ENCODE measurements at places on chromosomes 4 and X. TPM values are rescaled to one million over a fixed set of nuclear protein-coding genes. Genes with fewer than 3 reads are reported as not detected.

The SHROOM3 gene
- 14.9 TPM for total RNA-seq

DNA sequence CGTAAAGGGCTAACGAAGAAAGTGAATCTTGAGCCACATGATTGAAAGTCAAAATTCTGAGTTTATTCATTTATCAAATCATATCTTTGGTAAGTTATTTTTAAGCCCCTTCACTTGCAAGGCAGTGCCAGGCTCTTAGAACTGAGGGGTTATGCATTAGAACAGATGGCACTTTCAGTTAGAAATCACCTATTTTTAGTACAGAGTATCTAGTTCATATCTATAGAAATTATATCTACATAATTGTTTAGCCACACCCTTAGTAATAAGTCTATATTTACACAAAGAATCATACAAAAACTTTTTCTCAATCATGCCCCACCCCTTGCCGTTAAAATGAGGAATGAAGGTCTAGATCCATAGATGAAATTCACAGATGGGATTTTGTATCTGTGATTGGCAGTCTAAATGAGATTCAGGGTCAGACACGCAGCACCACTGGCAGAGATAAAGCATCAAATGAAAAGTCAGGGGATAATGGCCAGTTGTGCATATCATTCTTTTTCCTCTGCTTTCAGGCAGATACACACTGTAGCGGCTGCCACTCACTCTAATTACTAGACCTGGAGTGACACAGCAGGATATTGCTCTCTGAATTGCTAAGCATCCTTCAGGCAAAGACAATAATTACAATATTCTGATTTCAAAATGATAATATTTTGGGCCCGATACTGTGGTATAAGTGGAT is 440.5 kb downstream of the MAPK10 start:
- H3K27ac ChIP-seq = no peak overlapping the region
- no peak overlapping the region for H3K4me3 ChIP-seq
- no peak for DNase-seq
- H3K36me3 ChIP-seq = no peaks in the 10 kb centered on the region
- no peaks in the 10 kb centered on the region for H3K4me1 ChIP-seq
- H3K27me3 ChIP-seq = no peaks in the 10 kb centered on the region

- no peaks in the 10 kb centered on the region for H3K4me1 ChIP-seq
- H3K4me3 ChIP-seq = no peak overlapping the region
- no peaks in the 10 kb centered on the region for H3K27me3 ChIP-seq
- DNase-seq = no peak
Observed at GRCh38 chr4:537436-538264, 38.4 kb downstream of the TMEM271 start.

DNA sequence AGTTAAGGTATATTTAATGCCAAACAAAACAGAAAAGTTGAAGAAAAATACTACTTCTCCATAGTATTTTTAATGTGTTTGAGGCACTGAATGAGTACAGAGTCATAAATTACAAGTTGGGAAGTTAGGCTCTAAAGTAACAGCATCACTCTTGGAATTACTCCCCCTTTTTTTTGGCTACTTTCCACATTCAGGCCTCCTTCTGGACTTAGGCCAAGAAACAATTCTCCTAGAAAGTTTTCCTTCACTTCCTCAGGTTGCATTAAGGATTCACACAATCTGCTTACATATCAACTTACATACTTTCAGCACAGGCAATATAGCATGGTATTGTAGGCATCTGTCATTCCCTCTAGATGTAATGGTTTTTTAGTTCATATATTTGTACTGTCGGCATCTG is 52.1 kb downstream of the TMEM165 start:
- peak; percentile 48 for DNase-seq
- H3K4me3 ChIP-seq = no peak overlapping the region
- no peak overlapping the region for H3K27ac ChIP-seq
- H3K36me3 ChIP-seq = peaks cover 2% of the 10 kb centered on the region
- no peaks in the 10 kb centered on the region for H3K27me3 ChIP-seq

- no peak overlapping the region for H3K27ac ChIP-seq
- no peaks in the 10 kb centered on the region for H3K4me1 ChIP-seq
- H3K4me3 ChIP-seq = no peak overlapping the region
- no peaks in the 10 kb centered on the region for H3K27me3 ChIP-seq
- no peaks in the 10 kb centered on the region for H3K36me3 ChIP-seq
Observed at GRCh38 chrX:149568701-149569296, 18.5 kb downstream of the MAGEA9B start.

- no peak overlapping the region for H3K27ac ChIP-seq
- no peaks in the 10 kb centered on the region for H3K27me3 ChIP-seq
- H3K36me3 ChIP-seq = no peaks in the 10 kb centered on the region
- no peak for DNase-seq
- H3K4me1 ChIP-seq = no peaks in the 10 kb centered on the region
Observed at GRCh38 chrX:135295944-135296305, 13.4 kb upstream of the ETDC start.

DNA sequence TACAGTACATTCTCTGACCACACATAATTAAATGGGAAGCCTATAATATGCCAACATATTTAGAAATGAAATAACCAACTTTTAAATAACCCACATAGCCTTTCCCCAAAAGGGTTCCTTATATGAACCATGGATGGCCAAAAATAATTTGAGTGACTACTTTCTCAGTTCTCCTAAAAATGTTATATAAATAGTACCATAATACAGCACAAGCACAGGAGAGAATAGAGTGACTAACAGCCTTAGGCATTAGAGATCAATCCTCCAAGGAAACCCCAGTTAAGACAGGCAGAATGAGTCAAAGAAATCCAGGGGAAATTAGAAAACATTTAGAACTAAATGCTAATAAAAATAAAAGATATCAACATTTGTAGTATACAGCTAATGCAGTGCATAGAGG is 50.2 kb downstream of the ANKRD17 start:
- H3K27me3 ChIP-seq = no peaks in the 10 kb centered on the region
- peaks cover 12% of the 10 kb centered on the region for H3K4me1 ChIP-seq
- H3K27ac ChIP-seq = no peak overlapping the region
- no peaks in the 10 kb centered on the region for H3K36me3 ChIP-seq
- no peak for DNase-seq

The UGT2B11 gene
- not detected for total RNA-seq

DNA sequence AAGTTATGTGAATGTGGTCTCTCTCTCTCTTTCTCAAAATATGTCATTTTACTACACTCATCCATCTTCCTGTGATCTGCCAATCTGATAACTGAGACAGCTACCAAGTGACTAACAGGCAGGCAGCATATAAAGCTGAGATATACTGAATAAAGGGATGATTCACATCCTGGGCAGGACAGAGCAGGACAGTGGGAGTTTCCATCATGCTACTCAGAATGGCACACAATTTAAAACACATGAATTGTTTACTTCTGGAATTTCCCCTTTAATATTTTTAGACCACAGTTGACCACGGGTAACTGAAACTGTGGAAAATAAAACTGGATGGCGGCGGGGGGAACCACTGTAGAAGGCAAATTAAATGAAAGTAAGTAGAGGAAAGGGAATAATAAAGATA is 58.6 kb upstream of the DCTD start:
- H3K4me1 ChIP-seq = peaks cover 25% of the 10 kb centered on the region
- no peaks in the 10 kb centered on the region for H3K27me3 ChIP-seq
- peak overlapping the region; percentile 80 for H3K27ac ChIP-seq
- H3K36me3 ChIP-seq = no peaks in the 10 kb centered on the region

DNA sequence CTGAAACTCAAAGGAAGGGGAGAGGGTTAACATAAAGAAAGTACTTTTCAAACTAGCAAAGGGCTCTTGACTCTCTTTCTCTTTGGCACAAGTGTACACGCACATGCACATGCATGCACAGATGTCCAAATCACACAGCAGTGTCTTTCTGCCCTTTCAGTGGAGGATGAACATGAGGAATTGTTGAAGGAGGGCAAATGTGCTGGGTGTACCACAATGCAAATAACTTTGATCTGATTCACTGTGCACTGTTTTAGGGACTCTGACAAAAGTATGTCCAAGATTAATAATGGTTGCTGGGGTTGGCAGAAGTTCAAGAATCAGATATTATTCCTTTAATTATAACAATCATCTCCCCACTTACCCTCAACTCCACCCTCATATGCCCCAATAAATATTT is 93.8 kb downstream of the GPC4 start:
- H3K4me3 ChIP-seq = no peak overlapping the region
- H3K36me3 ChIP-seq = no peaks in the 10 kb centered on the region
- no peaks in the 10 kb centered on the region for H3K4me1 ChIP-seq
- DNase-seq = no peak

GRCh38 chr4:148693913-148694649 is 251.9 kb upstream of the NR3C2 start:
- no peak overlapping the region for H3K27ac ChIP-seq
- no peaks in the 10 kb centered on the region for H3K27me3 ChIP-seq
- no peak overlapping the region for H3K4me3 ChIP-seq
- no peak for DNase-seq

The MAGEC2 gene
- not detected for total RNA-seq

The TXK gene
- 0.97 TPM for total RNA-seq

DNA sequence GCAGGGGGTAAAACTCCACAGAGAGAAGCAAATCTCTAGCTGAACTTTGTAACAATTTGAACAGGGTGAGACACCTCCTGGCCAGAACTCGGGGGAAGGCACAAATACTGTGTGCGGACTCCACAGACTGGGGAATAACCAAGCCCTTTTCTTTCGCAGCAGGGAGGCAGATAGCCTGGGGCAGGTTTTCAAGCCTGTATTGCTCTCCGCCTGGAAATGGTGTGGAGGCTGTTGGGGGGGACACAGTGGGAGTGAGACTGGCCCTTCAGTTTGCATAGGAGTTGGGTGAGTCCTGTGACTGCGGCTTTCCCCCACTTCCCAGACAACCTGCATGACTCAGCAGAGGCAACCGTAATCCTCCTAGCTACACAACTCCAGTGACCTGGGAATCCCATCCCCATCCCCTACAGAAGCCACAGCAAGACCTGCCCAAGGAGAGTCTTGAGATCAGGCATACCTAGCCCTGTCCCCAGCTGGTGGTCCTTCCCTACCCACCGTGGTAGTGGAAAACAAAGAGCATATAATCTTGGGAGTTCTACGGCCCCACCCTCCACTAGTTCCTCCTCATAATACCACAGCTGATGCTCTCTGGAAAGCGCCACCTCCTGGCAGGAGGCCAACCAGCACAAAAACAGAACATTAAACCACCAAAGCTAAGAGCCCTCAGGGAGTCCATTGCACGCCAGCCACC is 12.9 kb upstream of the SMPX start:
- H3K4me3 ChIP-seq = no peak overlapping the region
- H3K36me3 ChIP-seq = no peaks in the 10 kb centered on the region
- no peak overlapping the region for H3K27ac ChIP-seq
- no peaks in the 10 kb centered on the region for H3K4me1 ChIP-seq

- H3K4me1 ChIP-seq = no peaks in the 10 kb centered on the region
- no peaks in the 10 kb centered on the region for H3K36me3 ChIP-seq
- H3K27me3 ChIP-seq = no peaks in the 10 kb centered on the region
- H3K27ac ChIP-seq = no peak overlapping the region
- no peak for DNase-seq
- H3K4me3 ChIP-seq = no peak overlapping the region
Observed at GRCh38 chr4:183621875-183622274, 37.1 kb downstream of the RWDD4 start.

The LNX1 gene
- 1.3 TPM for total RNA-seq

DNA sequence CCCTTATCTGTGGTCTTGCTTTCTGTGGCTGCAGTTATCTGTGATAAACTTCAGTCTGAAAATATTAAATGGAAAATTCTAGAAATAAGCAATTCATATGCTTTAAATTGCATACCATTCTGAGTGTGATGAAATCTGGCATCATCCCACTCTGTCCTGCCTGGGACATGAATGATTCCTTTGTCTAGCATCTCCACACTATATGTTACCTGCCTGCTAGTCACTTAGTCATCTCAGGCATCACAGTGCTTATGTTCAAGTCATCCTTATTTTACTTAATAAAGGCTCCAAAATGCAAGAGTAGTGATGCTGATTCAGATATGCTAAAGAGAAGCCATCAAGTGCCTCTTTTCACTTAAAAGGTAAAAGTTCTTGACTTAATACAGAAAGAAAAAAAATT is 14.3 kb upstream of the RAB9B start:
- no peak overlapping the region for H3K4me3 ChIP-seq
- H3K36me3 ChIP-seq = no peaks in the 10 kb centered on the region
- peaks cover 2% of the 10 kb centered on the region for H3K4me1 ChIP-seq
- H3K27ac ChIP-seq = no peak overlapping the region

GRCh38 chr4:55458164-55458563 is 62.4 kb downstream of the TMEM165 start:
- peaks cover 7% of the 10 kb centered on the region for H3K4me1 ChIP-seq
- H3K36me3 ChIP-seq = peaks cover 3% of the 10 kb centered on the region
- no peaks in the 10 kb centered on the region for H3K27me3 ChIP-seq
- H3K4me3 ChIP-seq = no peak overlapping the region

DNA sequence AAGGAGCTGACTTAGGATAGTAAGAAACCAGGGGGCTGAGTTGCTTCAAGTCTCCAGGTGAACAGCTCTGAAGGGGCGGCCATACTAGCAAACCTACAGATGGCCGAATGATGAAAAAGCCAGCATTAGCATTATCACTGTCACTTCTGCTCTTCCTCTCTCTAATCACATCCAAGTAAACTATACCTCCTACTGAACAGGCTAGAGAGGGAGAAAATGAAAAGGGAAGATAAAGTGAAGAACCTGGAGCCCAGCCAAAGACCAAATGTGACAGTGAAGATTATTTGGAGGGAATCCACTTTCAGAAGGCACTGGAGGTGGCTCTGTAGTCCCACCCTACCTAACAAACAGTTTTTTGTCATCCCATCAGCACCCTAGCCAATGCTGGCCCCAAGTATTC is 50.4 kb upstream of the PRPS1 start:
- H3K4me3 ChIP-seq = no peak overlapping the region
- H3K27me3 ChIP-seq = no peaks in the 10 kb centered on the region
- H3K36me3 ChIP-seq = no peaks in the 10 kb centered on the region
- H3K27ac ChIP-seq = no peak overlapping the region

The JAKMIP1 gene
- total RNA-seq = not detected

GRCh38 chrX:13022926-13023325 is 21.5 kb downstream of the FAM9C start:
- DNase-seq = no peak
- H3K4me1 ChIP-seq = no peaks in the 10 kb centered on the region
- H3K4me3 ChIP-seq = no peak overlapping the region
- H3K27ac ChIP-seq = no peak overlapping the region
- no peaks in the 10 kb centered on the region for H3K36me3 ChIP-seq
